ENCODE measurements at places on chromosomes 13 and 19.

GRCh38 chr13:95349267-95349666 lies 48.0 kb upstream of the ABCC4 start:
- DNase-seq, result no peak

DNA sequence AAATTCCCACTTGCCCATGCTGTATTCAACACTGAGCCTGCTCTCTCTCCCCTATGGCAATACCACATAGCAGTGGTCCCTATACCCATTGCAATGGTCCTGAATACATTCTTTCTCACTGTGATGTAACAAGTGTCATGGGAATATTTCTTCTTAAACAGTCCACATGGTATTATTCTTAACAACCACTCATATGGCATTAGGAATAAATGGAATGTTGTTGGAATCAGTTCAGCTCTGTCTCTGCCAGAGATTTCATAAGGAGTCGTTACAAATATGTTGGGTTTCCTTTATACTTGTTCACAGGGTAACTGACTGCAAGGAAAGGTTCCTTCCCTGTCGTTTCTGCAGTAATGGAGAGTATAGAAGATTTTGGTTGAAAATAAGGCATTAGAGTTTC lies 128.3 kb upstream of the SPATA13 start:
- DNase-seq, result no peak

DNA sequence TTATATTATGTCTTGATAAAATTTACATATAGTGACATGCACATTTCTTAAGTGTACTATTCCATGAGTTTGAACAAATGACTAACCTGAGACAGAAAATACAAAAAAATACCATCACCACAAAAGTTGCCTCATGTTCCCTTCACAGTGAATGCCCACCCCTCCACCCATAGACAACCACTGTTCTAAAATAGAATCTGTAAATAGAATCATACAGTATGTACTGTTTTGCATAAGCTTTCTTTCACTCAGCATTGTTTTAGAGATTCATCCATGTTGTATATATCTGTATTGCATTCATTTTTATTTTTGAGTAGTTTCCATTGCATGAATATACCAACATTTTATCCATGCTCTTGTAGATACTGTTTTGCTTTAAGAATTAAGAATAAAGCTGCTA lies 23.3 kb upstream of the RBM26 start:
- no peak for DNase-seq

GRCh38 chr13:41802684-41803444 lies 158.0 kb downstream of the VWA8 start:
- DNase-seq, result no peak

- DNase-seq, result no peak
These were observed 766.4 kb upstream of the KLHL1 start for GRCh38 chr13:70874636-70875035.

GRCh38 chr19:45352914-45353796 lies 12.6 kb downstream of the KLC3 start:
- no peak for DNase-seq

GRCh38 chr19:46189971-46190888 lies 39.3 kb upstream of the IGFL1 start:
- no peak for DNase-seq

DNA sequence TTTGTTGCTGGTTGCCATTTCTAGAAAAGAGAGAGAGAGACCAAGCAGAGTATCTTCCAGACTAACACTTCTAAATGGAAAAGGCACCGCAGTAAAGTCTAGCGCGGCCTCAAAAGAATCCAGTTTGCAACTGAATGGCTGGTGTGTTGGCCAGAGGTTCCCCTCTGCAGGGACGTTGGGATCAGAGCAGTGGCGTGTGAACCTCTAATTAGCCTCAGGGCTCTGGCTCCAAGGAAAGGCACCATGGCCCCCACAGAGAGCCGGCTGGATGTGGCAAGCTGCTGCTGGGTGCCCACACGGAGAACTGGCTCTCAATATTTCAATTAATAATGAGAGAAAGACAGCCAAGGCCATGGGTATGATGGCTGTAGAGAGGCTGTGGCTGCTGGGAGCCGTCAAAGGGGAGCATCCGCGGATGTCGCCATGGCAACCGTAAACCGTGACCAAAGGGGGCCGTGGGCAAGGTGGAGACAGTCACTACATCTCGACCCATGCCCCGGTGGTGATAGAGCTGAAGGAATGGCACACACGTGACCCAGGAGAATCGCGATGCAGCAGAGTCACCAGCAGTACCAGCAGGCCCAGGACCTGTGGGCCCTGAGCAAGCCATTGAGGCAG lies 9.5 kb downstream of the VSTM2B start:
- no peak for DNase-seq

DNA sequence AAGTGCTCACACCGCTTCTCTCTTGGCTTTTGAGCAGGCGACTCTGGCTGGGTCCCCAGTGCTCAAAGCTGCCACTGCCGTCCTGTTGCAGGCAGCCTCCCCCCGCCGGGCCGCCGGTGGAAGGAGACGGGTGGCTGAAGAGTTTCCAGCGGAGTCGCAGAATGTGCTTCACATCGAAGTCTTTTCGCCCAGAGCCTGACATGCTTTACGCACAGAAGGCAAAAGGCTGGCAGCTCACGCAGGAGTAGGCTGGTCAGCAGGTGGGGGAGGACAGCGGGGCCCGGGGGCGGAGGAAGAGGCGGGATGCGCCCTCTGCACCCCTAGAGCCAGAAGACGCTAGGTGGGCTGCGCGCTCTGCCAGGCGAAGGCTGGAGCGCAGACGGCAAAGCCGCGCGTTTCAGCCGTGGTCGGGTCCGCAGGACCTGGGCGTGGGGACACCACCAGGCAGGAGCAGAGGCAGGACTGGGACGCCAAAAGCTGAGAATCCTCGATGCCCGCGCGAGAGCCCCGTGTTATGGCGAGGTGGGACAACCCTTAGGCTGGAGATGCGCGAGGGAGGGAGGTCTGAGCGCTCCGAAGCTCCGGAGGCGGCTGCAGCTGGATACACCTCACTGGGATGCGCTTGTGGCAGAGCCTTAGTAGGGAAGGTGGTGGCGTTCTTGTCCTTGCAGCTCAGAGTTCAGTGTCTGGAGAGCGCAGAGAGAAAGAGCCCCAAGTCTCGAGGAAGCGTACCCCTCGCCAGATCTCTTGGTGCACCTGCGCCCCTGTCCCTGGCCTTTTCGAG lies at the start of gene ATXN8OS:
TSS of gene ATXN8OS (plus strand) at position 329 of the 784 bp plus-strand sequence.
- no peak for DNase-seq

DNA sequence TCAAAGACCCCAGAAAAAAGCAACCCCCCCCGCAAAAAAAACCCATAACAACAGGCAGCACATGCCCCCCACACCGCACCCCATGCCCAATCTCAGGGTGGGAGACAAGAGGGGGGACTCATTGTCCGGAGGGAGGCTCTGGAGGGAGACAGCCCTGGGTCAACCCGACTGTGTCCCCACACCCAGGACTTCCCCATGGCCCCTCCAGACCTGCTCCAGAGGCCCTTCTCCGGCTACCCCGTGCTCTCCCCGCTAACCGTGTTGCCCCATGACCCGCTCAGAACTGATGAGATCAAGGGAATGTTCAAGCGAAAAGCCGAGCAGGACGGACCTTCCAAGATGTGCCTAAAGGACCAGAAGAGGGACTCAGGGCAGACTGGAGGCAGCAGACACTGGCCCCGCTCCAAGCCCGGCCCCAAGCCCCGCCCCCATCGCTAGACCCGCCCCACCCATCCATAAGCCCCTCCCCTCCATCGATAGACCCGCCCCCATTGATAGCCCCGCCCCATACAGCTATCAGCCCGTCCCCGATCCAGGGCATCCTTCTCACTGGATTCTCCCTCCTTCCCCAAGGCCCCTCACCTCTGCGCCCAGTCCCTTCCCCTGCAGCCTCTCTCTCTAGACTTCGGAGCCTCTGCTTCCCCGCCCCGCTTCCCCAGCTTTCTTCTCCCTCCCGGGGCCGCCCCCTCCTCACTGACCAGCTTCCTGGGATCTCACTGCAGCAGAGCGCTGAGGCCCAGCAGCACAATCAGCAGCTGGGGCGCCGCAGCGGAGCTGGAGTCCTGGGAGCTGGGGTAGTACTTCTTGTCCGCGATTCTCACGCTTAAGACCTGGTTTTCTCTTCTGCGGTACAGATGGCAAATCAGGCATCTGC lies 2.2 kb downstream of the BST2 start:
- no peak for DNase-seq

DNA sequence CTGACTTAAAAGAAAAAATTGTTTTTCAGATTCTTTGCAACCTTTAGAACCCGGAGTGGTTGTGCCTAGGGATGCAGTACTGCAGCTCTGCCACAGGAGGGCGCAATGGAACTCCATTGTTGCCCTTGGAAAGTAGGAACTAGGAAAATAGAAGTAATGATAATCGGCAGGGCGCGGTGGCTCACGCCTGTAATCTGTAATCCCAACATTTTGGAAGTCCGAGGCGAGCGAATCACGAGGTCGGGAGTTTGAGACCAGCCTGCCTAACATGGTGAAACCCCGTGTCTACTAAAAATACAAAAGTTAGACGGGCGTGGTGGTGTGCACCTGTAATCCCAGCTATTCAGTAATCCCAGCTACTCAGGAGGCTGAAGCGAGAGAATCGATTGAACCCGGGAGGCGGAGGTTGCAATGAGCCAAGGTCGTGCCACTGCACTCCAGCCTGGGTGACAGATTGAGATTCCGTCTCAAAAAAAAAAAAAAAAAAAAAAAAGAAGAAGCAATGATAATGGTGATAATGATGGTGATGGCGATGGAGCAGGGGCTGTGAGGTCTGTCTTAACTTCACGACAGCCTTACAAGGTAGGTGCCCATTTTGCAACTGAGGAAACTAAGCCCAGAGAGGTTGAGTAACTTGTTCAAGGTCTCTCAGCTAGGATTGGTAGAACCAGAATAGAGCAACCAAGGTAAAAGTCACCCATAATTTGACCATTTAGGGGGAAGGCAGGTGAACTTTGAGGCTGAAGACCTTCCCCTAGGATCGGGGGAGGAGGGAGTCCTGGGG lies 5.5 kb upstream of the ADAMTS10 start:
- peak; percentile 26 for DNase-seq

GRCh38 chr13:21048901-21049698 lies 12.3 kb downstream of the LATS2 start:
- no peak for DNase-seq

DNA sequence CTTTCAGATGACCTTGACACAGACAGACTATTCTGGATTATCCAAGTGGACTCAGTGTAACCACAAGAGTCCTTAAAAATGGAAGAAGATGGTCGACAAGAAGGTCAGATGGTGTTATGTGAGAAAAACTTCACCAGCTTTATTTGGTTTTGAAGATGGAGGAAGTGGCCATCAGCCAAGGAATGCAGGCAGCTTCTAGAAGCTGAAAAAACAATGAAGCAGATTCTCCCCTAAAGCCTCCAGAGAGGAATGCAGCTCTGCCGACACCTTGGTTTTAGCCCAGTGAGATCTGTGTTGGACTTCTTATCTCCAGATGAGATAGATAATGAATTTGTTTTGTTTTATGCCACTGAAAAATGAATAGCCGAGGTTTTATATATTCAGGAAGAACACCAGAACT lies 501.5 kb downstream of the DCT start:
- DNase-seq, result no peak

GRCh38 chr13:30257468-30258099 lies 49.8 kb downstream of the KATNAL1 start:
- DNase-seq, result no peak

- DNase-seq, result peak; percentile 43
These were observed 1.6 kb downstream of the ZNF414 start for GRCh38 chr19:8512115-8512967.

- DNase-seq, result no peak
These were observed 404.2 kb upstream of the SGCG start for GRCh38 chr13:22776394-22777186.

- peak; percentile 41 for DNase-seq
These were observed at the start of gene BCAM for GRCh38 chr19:44808463-44809371. BCAM (plus strand) TSS chr19:44809103; CDS start chr19:44809125, 22 bp downstream.

- DNase-seq, result no peak
These were observed 21.7 kb upstream of the RXFP2 start for GRCh38 chr13:31717583-31717982.

GRCh38 chr19:12187625-12188024 lies 24.7 kb downstream of the ZNF136 start:
- no peak for DNase-seq

- no peak for DNase-seq
These were observed 104.5 kb downstream of the PIBF1 start for GRCh38 chr13:72886272-72887067.

- DNase-seq, result peak; percentile 6
These were observed 101.5 kb downstream of the CCNA1 start for GRCh38 chr13:36533806-36534205.

DNA sequence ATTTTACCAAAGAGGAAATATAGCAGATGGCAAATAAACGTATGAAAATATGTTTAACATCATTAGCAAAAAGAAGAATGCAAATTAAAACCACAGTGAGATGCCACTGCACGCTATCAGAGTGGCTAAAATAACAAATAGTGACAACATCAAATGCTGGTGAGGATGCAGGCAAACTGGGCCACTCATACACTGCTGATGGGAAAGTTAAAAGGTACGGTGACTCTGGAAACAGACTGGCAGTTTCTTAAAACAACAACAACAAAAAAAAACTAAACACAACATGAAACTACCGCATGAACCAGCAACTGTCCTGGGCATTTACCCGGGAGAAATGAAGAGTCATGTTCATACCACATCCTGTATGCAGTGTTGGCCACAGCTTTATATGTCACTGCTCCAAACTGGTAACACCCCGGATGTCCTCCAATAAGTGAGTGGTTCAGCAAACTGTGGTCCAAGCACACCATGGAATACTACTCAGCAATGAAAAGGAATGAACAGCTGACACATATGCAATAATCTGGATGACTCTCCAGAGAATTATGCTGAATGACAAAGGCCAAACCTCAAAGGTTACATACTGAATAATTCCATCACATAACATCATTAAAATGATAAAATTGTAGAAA lies 22.3 kb downstream of the EPS15L1 start:
- DNase-seq, result no peak

- DNase-seq, result no peak
These were observed 69.8 kb downstream of the KDM4B start for GRCh38 chr19:5038631-5039271.

- no peak for DNase-seq
These were observed 547.2 kb downstream of the UQCRFS1 start for GRCh38 chr19:28665748-28666147.

DNA sequence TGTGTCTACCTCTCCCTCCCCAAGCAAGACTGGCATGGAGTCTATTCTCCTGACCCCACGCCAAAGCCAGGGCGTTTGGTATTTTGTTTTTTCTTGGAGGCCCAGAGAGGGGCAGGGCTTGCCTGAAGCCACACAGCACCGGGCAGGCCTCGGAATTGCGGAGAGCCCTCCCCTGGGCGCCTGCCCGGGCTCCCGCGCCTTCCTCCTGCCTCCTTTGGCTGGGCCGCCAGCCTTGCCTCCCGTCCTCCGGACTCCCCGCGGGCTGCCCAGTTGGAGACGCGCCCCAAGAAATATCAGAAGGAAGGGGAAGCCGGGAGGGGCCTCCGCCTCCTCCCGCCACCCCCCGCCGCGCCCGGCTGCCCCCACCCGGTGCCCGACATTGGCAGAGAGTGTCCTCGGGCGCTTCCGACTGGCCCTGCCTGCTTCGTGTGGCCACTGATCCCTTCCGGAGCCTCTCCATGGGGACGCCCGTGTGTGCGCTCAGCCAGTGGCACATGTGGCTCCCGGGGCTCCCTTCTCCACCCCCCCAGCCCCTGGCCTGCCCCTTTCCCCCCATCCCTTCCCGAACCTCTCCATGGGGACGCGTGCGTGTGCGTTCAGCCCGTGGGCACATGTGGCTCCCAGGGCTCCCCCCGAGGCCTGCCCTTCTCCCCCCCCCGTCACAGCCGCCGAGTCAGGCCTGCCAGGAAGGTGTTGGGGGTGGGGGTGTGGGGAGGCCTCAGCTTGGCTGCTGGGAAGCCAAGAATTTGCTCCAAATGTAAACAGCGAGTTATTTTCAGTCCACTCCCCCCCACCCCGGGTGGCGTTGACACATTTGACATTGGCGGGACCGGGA lies 37.3 kb downstream of the NFIC start:
- DNase-seq, result no peak

- no peak for DNase-seq
These were observed 19.3 kb downstream of the TNFSF11 start for GRCh38 chr13:42592915-42593900.
